ENCODE measurements at places on chromosomes 5 and 9.

- no peak for DNase-seq
These were observed 27.7 kb upstream of the CDC23 start for GRCh38 chr5:138240650-138241385.

DNA sequence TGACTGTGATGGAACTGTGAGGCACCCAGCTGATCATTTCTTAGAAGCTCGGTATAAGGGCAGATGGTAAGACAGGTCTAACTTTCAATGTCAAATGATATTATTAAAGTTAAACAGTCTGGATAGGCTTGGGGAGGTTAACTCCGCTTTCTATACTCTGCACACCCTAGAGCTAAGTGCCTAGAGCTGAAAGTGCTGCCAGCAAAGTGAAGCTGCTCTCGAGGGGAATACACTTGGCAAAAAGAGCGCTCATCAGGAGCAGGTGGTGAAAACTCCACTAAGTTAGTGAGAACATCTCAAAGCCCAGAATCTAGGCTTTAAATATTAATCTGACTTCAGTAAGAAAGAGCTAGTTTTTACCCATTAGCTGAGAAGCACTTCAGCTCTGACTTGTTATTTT lies 349.6 kb upstream of the SLC30A5 start:
- no peak for DNase-seq

- DNase-seq = peak; percentile 77
These were observed 2.5 kb upstream of the NKD2 start for GRCh38 chr5:1005904-1006655.

- peak; percentile 24 for DNase-seq
These were observed 12.4 kb downstream of the CEL start for GRCh38 chr9:133074111-133074651.

DNA sequence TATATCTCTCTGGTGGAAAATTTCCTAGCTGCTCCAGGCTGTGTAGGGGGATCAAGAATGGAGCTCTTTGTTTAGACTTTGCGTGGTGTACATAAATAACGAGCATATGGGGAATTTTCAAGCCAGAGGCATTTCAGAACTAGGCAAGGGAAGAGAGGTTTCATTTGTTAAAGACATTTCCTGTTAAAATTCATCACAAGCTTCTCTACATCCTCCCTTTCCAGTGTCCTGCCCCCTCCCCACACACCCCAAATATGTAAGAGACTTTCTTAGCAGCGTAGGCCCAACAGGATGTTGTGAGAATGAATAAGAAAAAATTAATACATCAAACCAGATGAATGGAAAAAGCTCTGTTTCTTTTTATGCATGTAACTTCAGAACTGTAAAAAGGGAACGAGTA lies 150.3 kb downstream of the GPBP1 start:
- no peak for DNase-seq

DNA sequence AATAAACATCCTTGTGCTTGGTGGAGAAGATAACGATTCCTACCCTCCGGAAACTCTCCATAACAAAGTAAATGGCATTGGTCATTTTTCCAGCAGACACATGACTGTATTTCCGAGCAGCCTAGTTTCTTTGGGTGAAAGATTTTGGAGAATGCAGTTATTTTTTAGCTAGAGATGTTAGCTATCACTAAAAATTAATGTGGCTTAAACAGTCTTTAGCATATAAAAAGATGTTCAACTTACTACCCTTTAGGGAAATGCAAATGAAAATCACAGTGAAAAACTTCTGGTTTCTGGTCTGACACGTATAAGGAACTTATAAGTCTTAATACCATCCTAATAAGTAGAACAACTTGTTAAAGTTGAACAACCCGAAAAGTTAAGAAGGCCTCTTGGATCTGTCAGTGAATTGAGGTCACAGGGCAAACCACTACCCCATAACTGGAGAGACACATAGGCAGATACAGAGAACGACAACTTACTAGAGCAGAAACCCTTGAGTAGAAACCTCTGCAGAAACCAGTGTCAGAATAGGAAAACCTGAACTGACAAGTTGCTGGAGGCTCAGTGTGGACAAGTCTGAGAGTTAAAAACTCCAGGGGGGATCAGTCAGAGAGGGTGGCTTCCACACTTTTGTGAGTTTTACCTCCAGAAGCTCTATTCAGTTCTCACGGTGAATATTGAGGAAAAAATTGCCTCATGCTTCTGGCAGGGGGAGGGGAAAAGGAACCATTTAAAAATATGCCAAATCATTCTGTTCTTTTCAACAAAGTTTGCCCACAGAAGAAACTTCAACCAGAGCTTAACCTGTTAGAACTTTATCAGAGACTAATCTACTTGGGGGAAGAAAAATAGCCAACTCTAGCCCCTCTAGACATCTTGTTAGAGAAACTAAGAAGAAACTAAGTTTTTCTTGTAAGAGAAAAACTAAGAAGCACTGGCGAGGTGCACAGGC lies 325.2 kb upstream of the RPS23 start:
- no peak for DNase-seq

- no peak for DNase-seq
These were observed 12.6 kb downstream of the ADAMTSL2 start for GRCh38 chr9:133547116-133547515.

DNA sequence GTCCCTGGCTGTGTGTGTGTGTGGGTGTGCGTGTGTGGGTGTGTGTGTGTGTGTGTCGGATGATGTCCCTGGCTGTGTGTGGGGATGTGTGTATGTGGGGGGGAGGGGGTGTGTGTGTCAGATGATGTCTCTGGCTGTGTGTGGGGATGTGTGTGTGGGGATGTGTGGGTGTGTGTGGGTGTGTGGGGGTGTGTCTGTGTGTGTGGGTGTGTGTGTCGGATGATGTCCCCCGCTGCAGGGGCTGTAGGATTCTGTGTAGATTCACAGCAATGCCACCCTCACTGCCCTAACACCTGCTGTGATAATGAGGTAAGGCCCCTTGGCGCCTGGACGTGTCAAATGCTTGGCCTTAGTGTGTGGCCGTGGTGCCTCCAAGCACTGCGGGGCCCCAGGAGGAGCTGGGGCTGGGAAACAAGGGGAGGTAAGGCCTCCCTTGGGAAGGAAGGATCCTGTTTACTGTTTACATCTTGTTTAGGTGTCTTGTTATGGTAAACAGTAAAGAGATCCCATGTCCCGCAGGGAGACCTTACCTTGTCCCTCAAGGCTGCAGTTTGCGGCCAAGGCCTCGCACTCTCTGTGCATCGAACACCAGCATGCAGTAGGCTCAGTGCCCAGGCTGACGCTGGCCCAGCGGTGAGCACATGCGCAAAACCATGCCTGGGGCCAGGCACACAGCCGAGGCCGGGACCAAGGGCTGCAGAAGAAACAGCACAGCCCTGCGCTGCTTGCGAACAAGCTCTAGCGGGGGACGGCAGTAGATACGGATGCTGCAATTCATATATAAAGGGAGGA lies 24.1 kb downstream of the AHRR start:
- no peak for DNase-seq

DNA sequence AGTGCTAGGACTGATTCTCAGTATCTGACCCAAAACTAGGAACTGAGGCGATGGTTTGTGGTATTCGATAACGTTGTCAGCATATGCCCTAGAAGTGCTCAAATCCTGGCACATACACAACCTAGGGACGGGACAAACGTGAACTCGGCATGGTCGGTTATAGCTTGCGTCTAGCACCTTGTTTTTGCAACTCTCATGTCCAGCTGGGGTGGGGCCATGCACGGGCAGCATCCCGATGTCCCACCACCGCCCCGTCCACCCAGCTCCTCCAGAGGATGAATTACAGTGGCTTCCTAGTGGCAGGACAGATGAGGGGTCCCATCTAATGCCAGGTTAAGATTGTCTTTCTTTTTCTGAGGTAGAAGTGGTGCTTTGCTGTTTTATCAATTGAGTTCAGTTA lies 31.6 kb downstream of the PROP1 start:
- no peak for DNase-seq

DNA sequence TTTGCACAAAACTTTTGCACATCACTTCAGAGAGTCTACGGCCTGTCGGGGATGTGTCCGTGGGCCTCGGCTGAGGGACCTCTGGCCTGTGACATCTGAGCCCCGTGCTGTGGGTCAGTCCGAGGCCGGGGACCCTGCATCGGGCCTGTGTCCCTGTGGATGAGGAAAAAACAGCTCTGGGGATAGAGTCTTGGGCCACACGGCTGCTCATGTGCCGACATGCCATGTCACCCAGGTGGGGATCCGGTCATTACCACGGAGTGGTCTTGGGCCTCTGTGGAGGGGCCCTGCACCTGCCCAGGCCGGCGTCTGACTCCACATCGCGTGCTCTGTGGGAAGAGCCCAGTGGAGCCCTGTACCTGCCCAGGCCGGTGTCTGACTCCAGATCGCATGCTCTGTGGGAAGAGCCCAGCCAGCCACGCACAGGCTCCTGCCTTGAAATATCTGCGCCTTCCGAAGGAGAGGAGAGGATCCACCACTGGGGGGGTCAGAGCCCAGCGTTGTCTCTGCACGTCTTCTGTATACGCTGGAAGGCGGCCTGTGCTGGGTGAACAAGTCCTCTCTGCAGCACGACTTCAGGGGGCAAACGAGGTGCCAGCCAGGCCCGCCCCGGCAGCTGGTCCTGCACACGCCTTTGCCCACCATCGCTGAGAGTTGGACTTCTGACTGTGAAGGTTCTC lies 27.5 kb upstream of the IRX4 start:
- peak; percentile 77 for DNase-seq

GRCh38 chr9:101235105-101235866 lies 149.5 kb downstream of the BAAT start:
- DNase-seq = no peak

- no peak for DNase-seq
These were observed 3.5 kb downstream of the SNCAIP start for GRCh38 chr5:122315521-122315920.

DNA sequence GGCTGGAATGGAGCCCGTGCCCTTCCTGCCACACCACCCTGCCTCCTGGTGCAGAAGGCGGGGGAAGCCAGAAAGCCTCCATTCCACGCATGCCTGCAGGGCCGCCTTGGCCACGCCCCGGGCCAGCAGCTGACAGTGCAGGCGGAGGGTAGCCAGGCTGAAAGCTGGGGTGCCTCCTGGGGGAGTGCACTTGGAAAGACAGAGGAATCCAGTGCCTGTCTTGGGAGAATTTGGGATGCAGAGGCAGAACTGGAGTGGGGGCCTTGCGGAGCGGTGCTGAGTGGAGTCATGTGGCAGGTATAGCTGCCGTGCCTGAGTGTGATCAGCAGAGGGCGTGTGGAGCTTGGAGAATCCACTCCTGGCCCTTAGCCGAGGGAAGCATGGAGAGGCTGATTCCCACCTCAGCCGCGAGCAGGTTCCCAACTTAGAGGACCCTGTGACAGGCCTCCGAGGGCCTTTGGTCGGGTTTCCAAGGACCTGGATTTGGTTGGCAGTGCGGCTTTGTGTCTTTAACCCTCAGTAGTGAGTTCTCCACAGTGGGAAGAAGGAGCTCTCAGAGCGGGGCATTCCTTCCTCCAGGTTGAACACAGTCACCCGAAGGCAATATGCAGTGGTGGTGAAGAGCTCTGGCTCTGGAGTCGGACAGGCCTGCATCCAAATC lies 9.1 kb upstream of the URM1 start:
- DNase-seq = no peak

GRCh38 chr5:162852134-162852533 lies 585.3 kb upstream of the CCNG1 start:
- no peak for DNase-seq

GRCh38 chr9:129664746-129665388 lies 580 bp upstream of the PRRX2 start:
- DNase-seq = no peak

DNA sequence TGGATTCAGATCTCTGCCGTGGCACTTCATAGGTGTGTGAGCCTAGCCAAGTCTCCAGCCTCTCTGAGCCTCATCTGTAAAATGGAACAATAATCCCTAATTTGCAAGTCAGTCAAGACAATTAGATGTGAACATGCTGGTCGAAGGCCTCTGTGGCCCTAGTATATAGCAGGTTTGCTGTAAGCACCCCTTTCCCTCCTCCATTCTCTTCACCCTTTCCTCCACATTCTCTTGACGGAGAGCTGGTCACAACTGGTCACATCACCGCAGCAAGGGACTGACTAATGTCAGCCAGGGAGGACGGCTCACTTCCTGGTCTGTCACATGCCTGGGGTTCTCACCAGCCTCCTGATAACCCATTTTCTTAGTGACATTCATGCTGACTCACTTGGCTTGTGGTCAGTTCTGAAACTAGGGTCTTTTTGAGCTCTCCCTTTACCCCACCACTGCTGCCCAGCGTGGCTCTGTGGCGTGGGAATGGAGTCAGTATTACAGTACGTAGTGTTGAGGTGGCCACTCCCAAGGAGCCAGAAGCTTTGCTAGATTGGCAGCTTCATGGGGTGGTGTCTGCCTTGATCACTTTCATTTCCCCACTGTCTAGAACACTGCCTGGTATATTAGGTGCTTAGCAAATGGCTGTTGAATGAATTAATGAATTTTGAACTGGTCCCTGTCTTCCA lies 47.8 kb downstream of the ERGIC1 start:
- no peak for DNase-seq

GRCh38 chr9:18698992-18699391 lies 225.0 kb downstream of the ADAMTSL1 start:
- no peak for DNase-seq

DNA sequence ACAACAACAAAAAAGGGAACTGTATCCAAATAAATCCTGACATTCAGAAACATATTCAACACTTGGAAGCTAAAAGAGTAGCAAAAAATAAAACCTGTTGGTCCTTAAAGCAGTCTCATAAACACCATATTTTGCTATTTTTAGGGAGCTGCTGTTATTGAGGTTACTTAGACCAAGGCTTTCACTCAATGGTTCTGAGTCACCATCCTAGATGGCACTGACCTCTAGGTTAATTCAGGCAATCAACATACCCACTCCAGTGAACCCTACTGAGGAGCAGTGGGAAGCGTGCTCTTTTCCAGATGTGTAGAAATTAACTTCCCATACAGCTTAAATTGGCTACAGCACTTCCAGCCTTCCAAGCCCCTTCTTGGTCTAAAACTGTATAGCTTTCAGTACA lies 5.2 kb downstream of the GNAQ start:
- no peak for DNase-seq

GRCh38 chr5:97363577-97363976 lies 180.5 kb upstream of the RIOK2 start:
- DNase-seq = no peak

- DNase-seq = no peak
These were observed 11.3 kb upstream of the IL6ST start for GRCh38 chr5:56006094-56006493.

- DNase-seq = no peak
These were observed 761.3 kb upstream of the DMAC1 start for GRCh38 chr9:8560560-8561525.

DNA sequence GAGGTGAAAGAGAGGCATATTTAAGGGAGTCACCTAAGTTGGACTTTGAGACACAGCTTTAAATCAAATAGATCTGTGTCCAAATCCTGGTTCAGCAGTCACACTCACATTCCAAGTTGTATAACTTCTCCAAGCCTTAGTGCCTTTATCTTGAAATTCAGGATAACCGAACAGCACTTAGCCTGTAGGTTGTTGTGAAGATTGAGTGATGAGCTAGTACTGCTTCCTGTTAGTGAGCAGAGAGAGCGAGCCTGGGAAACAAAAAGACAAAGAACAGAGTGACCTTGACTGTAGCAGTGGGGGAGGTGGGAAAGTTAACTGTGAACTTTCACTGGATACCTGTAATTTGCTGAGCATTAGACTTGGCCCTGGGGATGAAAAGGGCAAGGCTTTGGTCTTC lies 22.4 kb downstream of the MAML1 start:
- no peak for DNase-seq

GRCh38 chr5:75824323-75824722 lies 107.1 kb upstream of the POC5 start:
- no peak for DNase-seq

- DNase-seq = no peak
These were observed 2.0 kb upstream of the SMIM27 start for GRCh38 chr9:32550150-32550561.

All from chondrocyte (in vitro differentiated cells).